Body of pancreas (tissue), 4 donors: ENCODE measurements at places on chromosomes 7 and 10.

DNA sequence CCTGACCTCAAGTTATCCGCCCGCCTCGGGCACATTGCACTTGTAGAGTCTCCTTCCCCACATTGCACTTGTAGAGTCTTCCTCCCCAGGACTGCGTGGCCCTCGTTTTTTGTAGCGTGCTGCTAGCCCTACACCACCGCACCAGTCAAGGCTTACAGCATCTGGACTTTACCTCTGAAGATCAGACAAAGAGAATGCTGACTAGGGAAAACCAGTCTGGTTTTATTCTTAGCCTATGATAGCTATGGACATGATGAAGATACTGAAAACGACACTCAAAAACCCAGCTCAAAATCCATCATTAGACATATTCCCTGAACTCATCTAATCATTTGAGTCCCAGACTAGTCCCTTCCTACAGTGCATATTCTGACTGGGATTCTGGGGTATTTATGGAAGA is 71.9 kb upstream of the AKR1E2 start:
- DNase-seq = no peak

GRCh38 chr7:27148756-27149641 is 1.4 kb upstream of the HOXA6 start:
- no peak for DNase-seq

DNA sequence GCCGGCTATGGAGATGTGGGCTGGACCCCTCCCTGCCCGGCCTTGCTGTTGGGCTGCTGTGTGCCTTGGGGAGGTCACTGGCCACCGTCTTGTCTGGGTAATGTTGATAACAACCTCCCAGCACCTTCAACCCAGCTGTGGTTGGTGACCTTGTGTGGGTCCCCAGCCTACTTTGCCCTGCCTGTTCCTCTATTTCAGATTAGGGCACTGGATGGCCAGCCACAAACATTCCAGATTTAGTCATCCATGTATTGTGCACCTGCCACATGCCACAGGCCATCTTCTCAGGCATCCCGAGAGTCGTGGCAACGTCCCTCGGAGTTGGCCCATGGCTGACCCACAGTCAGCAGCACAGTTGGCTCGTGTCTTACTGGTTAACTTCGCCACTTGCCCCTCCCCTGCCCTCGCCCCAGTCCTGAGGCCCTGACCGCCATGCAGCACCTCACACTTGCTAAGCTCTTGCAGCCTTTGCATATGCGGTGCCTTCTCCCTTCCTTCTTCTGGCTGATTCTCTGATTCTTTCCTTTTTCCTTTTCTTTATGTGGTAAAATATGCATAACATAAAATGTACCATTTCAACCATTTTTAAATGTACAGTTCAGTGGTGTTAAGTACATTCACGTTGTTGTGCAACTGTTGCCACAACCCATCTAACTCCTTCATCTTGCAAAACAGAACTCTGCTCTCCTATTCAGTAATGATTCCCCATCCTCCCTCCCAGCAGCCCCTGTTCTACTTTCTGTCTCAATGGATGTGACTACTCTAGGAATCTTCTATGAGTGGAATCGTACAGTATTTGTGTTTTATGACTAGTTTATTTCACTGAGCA is 60.6 kb downstream of the PRF1 start:
- no peak for DNase-seq

DNA sequence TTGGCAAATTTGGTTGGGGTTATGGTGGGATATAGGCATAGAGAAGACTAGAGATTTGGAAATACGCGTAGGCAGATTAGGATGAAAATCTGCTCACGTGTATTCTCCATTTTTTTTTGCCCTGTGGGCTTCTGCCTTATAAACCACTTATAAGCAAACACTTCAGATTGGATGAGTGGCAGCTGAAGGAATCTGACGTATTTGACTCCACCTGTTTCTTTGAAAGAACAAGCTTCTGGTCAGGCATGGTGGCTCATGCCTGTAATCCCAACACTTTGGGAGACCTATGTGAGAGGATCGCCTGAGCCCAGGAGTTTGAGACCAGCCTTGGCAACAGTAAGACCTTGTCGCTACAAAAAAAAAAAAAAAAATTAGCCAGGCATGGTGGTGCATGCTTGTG is 5.1 kb downstream of the STK31 start:
- no peak for DNase-seq
